ENCODE measurements at places on chromosomes 3 and 15.

DNA sequence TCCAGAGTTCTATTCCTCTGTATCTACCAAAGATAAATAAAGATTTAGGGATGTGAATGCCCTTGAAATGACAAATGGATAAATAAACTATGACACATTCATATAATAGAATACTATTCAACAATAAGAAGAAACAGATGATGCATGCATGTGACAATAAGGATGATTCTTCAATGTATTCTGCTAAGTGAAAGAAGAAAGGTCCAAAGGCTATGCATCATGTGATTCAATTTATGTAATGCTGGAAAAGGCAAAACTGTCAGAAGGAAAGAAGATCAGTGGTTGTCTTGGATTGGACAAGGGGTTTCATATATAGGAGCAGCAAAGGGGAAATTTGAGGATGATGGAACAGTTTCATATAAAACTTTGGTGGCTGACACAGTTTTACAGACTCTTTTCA lies 32.6 kb upstream of the CHRNA7 start:
- DNase-seq: no peak

GRCh38 chr3:124217542-124217941 lies 225.6 kb upstream of the ROPN1 start:
- DNase-seq: no peak

- DNase-seq: peak; percentile 51
Observed at GRCh38 chr3:184711493-184712247, at the start of gene MAGEF1. Gene MAGEF1, minus strand, starts transcription at chr3:184712064. Its CDS starts 243 bp downstream, at chr3:184711821.

DNA sequence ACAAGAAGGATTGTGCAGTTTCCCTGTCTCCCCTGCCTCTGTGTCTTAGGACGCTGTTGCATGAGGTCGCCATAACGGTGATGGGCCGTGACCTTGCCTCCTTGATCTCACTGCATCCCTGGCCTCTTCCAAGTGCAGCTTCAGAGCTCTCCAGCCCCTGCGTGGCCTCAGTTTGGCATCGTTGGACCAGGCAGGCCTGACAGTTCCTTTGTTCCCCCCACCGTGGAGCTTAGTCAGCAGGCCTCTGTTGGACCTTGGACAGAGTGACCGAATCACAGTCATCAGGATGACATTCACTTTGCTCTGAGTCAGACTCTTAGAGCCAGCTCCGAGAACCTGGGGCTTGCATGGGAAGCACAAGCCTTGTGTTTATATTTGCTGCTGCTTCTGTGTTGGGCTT lies 139.4 kb downstream of the OPA1 start:
- DNase-seq: no peak

All from activated CD4-positive, alpha-beta T cell treated with anti-CD3 and anti-CD28 coated beads, Interleukin-2, amount 50 U/mL, for 1 hour (primary cell).